AG04449 (cell line): ENCODE measurements at places on chromosomes 12 and 14.

GRCh38 chr12:71755146-71755892 is 656 bp downstream of the RAB21 start:
- DNase-seq = no peak

- DNase-seq = no peak
Observed at GRCh38 chr14:102262929-102263462, 42.0 kb downstream of the MOK start.

- no peak for DNase-seq
Observed at GRCh38 chr12:57810450-57810849, 8.1 kb downstream of the AVIL start.

DNA sequence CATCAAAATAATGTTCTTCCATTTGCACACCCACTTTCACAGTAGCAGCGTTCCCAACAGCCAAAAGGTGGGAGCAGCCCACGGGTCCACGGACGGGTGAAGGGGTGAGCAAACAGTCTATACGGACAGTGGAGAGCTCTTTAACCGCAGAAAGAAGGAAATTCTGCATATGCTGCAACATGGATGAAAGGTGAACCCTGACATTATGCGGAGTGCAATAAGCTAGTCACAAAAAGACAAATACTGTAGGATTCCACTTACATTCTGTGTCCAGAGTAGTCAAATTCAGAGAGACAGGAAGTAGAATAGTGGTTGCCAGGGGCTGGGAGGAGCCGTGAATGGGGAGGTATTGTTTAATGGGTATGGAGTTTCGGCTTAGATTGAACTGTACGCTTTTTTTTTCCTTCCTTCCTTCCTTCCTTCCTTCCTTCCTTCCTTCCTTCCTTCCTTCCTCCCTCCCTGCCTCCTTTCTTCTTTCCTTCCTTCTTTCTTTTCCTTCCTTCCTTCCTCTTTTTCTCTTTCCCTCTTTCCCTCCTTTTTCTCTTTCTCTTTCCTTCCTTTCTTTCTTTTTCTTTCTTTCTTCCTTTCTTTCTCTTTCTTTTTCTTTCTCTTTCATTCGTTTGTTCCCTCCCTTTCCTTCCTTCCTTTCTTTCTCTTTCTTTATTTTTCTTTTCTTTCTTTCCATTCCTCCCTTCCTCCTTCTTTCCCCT is 15.8 kb upstream of the ANKRD9 start:
- no peak for DNase-seq
